ENCODE measurements at places on chromosomes 13 and 19. TPM values are rescaled to one million over a fixed set of nuclear protein-coding genes. Genes with fewer than 3 reads are reported as not detected.

The ZNF525 gene
- polyA plus RNA-seq: 15.4 TPM

The CAMSAP3 gene
- 73.9 TPM for polyA plus RNA-seq

The OR7A5 gene
- not detected for polyA plus RNA-seq

The ZNF44 gene
- 13.8 TPM for polyA plus RNA-seq

The FAM124A gene
- 1.2 TPM for polyA plus RNA-seq

The ACP5 gene
- polyA plus RNA-seq: 118 TPM

The CLDND2 gene
- polyA plus RNA-seq: 2.7 TPM

The N4BP2L1 gene
- 17.6 TPM for polyA plus RNA-seq

The AXL gene
- 16.0 TPM for polyA plus RNA-seq

The C5AR1 gene
- polyA plus RNA-seq: 2.0 TPM

DNA sequence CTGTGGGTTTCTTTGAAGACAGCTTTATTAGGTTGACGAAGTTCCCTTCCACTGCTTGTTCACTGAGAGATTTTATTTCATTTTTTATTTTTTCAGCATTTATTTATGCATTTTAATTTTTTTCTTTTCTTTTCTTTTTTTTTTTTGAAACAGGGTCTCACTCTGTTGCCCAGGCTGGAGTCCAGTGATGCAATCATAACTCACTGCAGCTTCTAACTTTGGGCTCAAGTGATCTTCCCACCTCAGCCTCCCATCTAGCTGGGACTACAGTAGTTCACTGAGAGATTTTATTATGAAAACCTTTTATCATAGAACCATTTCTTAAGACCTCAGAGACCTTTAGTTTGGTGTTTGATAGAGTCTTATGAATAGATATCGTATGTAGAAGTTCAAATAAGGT, 10.3 kb upstream of the ZNF177 start:
- H3K4me3 ChIP-seq: no peak overlapping the region
- H3K27ac ChIP-seq: no peak overlapping the region
- H3K27me3 ChIP-seq: no peaks in the 10 kb centered on the region

DNA sequence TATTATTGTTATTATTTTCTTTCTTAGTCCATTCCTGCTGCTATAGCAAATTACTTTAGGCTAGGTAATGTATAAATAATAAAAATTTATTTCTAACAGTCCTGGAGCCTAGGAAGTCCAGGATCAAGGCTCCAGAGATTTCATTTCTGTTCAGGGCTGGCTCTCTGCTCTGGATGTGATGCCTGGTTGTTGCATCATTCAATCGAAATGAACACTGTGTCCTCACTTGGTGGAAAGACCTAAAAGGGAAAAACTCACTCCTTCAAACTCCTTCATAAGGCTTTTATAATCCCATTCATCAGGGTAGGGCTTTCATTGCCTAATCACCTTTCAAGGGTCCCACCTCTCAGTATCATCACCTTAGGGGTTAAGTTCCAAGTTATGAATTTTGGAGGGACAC, 395.0 kb downstream of the EFNB2 start:
- H3K36me3 ChIP-seq: no peaks in the 10 kb centered on the region
- no peak overlapping the region for H3K27ac ChIP-seq
- H3K27me3 ChIP-seq: no peaks in the 10 kb centered on the region

DNA sequence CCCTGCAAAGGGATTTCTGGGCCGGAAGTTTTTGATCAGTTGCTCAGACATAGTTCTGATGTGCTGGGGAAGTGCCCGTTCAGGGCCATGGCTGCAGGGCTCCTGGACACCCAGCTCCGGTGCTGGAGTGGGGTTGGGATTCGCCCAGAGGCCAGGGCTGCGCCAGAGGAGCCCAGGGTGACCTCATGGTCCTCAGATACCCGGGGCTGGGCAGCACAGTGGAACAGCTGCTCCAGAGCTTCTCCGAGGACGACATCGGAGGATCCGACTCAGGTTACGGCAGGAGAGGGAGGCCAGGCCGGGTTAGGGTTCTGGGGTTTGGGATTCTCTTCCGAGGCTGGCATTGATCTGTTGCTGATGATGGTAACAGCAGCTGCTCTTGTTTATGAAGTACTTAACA, 20.9 kb downstream of the CARM1 start:
- H3K27ac ChIP-seq: no peak overlapping the region
- no peak for DNase-seq
- H3K27me3 ChIP-seq: no peaks in the 10 kb centered on the region
- H3K36me3 ChIP-seq: peaks cover 5% of the 10 kb centered on the region
- no peak overlapping the region for H3K4me3 ChIP-seq
- peaks cover 12% of the 10 kb centered on the region for H3K4me1 ChIP-seq

Data from large intestine (tissue), 12 donors.